ENCODE measurements at places on chromosomes 7 and 10.
A peak's percentile ranks its signal among the peaks of the same experiment; 100 is the strongest.

DNA sequence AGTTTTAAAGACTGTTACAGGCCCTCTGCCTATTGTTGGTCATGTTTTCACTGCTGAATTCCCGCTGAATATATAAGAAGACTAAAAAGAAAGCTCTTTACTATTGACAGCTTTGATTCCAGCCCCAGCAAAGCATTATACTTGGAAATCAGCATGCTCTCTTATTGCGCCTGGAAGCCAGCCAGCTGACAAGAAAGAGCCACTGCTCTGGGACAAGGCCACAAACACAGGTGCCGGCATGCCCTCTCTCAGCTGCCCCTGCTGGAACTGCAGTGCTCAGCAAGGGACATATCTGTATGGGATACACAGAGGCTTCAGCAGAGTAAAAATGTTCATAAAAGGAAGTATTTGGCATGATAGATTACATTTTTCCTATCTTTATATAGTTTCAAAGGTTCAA, 523.9 kb downstream of the ADRA2A start:
- DNase-seq, result no peak

- no peak for DNase-seq
Measured at GRCh38 chr7:147304376-147304775, 1187.8 kb downstream of the CNTNAP2 start.

DNA sequence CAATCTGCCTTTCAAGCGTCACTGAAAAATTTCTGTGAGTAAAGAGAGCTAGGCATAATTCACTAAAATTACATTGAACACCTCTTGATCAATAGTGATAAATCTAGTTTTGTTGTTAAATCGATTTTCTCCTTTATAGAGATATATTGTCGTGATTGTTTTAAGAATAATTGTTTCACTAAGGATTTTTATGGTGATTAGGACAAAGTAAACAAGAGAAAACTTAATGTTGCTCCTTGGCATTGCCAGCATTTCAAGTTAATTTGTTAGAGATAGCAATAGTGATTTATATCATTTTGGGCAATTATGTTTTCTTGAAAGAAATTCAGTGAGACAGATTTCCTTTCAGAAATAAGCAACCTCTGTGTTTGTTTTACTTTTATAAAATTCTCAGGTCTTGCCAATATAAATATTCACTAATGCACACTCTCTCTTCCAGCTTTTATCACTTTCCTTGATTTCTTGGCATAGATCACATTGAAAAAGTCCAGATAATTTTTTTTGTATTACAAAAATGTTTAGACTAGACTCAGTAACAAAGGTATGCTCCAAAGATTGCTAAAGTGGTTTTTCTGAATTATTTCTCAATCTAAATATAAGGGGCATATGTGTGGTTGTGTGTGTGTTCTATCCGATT, 538.7 kb downstream of the TFEC start:
- no peak for DNase-seq

GRCh38 chr10:89837165-89838043, 136.0 kb downstream of the KIF20B start:
- DNase-seq, result peak; percentile 28

DNA sequence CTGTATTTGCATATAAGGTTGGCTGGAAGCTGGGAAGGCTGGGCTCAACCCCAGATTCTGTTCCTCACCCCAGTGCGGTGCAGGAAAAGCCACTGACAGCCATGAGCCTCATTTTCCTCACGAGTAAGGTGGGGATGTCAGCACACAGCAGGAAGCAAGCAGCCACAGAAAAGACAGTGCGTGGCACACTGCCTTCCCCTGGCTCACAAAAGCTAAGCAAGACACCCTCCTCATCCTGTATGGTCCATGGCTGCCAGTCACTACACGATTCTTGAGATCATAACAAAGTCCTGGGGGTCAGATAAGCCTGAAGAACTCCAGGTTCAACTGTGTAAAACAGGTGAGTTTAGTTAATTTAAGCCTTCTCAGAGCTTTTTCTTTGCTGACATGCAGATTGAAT, 28.9 kb upstream of the DDC start:
- no peak for DNase-seq

- DNase-seq, result no peak
Measured at GRCh38 chr7:134651991-134652390, 5.3 kb downstream of the BPGM start.

GRCh38 chr7:128941946-128942526, 4.3 kb downstream of the IRF5 start:
- no peak for DNase-seq

GRCh38 chr10:119669975-119670640, 18.9 kb downstream of the BAG3 start:
- no peak for DNase-seq

DNA sequence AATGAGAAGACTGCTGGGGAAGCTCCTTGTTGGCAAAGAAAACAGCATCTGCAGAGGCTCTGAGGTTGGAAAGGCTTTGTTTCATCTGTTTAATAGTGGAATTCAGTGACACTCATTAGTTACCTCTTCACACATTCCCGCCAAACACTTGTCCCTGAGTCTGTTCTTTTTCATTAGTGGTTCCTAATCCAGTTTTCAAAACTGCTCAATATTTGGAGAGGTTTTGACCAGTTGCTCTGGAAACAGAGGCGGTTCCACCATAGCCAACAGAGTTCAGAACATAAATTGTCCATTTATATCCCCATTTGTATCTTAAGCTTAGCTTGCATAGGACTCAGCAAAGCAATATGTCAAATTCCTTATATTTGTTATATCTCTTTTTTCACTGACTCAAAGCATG, 754.6 kb downstream of the AUTS2 start:
- no peak for DNase-seq

GRCh38 chr7:39509912-39510311, 56.3 kb upstream of the YAE1 start:
- no peak for DNase-seq

DNA sequence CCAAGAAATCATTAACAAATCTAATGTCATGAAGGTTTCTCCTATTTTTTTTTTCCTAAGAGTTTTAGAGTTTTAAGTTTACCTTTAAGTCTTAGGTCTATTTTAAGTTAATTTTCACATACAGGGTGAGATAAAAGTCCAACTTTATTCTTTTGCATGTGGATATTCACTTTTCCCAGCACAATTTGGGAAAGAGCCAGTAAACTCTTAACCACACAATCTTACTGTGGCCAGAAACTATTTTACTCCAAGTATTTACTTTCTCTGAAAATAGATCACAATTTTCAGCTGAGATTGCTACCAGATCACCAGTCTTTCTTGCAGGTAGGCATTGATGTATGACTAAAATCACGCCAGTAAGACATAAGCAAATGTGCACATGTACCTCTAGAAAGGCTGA, 728.5 kb downstream of the TNS3 start:
- DNase-seq, result no peak

DNA sequence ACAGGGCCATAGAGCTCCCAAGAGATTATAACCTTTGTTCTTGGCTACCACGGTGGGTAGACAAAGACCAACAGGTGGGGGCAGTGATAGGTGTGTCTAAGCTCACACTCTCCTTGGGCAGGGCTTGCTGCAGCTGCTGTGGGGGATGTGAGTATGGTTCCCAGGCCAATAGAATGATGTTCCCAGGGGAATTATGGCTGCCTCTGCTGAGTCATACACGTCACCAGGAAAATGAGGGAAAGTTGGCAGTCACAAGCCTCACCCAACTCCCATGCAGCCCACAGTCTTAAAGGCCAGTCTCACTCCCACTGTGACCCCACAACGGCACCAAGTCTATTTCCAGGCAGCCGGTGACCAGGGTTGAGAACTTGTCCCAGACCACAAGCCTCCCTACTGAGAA, 453.4 kb upstream of the PODXL start:
- DNase-seq, result no peak

DNA sequence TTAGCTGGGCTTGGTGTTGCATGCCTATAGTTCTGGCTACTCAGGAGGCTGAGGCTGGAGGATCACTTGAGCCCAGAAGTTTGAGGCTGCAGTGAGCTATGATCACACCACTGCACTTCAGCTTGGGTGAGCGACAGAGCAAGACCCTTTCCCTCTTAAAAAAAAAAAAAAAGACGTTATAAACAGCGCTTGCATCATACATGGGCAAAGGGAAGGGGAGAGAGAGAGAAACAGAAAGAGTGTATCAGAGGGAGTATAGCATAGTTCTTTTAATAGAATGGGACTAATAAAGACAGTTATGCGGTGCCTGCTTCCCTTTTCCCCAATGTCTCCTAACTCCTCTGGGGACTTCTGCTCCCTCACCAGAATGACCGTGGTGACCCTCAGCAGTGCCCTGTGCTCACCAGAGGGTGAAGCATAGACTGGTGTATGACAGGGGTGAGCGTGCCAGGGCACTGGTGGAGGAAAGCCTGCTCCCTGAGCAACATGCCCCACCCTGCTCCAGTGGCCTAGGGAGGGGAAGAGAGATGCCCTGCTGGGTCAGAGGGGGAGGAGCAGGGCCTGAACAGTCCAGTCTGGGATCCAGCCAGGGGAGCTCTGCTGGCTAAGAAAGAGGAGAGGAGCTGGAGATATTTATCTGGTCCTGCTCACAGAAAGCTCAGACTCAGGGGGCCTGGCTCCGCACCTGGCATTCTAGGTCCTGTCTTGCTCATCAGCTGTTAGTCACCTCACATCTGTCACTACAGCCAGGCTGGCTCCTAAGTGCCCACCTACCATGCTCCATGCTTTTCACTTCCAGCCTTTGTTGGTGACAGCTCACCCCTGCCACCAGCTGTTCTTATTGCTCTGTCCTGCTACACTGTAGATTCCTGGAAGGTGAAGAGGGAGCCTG, 2.2 kb downstream of the PDZD7 start:
- no peak for DNase-seq

- DNase-seq, result no peak
Measured at GRCh38 chr10:5014936-5015335, 11.3 kb upstream of the AKR1C2 start.

- no peak for DNase-seq
Measured at GRCh38 chr10:29387269-29387668, 98.4 kb downstream of the LYZL1 start.

DNA sequence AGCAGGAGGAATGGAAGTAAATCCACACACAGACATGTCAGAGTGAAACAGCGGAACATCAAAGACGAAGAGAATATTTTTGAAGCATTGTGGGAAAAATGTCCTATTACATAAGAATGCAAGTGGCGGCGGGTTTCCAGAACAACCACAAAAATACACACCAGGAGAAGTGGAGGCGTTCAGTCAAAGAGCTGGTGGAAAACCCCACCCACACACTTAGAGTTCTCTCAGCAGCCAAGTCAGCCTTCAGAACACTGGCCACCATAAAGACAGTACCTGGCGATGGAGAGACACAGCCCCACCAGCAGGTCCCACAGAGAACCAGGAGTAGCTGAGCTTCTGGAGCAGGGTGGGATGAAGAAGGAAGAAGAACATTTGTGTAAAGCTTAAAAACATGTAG, 23.7 kb downstream of the NKX6-2 start:
- no peak for DNase-seq

DNA sequence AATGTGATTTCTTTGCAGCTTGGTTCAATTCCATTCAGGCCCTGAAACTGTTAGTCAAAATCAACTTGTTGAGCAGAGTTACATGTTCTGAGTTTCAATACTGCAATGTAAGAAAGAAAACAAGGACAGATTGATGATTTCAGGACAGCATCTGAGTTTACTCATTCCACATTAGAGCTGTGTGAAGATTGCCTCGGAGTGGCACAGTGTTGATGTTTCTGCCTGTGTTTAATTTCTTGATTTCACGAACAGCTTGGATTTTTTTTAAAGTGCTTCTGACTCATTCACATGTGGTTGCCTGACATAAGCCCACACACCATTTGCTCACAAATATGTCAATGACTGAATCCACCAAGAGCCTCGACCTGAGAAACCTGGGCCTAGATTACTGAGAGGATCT, 101.2 kb upstream of the PARD3 start:
- DNase-seq, result no peak

GRCh38 chr10:29805134-29805723, 170.5 kb upstream of the SVIL start:
- DNase-seq, result no peak

GRCh38 chr10:132844069-132844809, 58.3 kb upstream of the NKX6-2 start:
- no peak for DNase-seq

DNA sequence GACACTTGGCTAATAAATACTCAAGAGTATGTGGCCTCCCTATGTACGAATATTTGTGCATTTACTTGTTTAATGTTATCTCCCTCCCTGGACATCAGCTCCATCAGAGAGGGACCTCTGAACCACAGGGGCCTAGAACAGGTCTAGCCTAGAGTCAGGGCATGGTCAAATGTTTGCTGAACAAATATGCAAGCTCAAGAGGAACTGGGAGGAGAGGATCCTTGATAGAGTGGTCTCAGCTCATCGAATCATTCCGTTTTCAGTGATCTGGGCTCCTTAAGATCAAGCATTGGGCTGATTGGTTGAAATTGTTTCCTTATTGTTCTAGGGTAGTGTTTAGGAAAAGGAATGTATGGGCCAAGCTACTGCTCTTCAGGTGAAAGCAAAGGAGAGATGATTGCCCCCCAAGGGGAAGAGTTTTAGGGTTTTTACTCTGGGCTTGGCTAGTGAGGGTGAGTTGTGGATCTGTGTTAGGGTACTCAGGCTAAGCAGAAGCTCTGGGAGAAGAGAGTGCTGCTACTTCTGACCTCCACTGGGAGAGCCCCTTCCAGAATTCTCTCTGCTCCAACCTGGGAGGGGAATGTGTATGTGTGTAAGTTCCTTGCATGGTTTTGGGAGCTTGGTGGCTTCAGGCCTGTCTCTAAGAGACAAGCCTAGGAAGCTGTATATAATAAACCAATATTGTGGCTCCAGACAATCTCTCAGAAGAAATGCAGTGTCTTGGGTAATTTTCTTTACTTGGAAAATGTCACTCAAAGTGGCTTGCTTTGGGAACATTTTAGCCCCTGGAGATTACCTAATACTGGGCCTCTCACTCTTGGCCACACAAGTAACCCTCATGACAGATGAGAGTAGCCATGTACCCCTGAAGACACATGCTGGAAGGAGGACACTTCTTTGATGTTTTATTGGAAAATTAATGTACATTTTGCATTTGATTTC, 110.0 kb downstream of the EMX2 start:
- DNase-seq, result no peak

GRCh38 chr10:132376394-132376851, 20.6 kb upstream of the PWWP2B start:
- DNase-seq, result no peak

DNA sequence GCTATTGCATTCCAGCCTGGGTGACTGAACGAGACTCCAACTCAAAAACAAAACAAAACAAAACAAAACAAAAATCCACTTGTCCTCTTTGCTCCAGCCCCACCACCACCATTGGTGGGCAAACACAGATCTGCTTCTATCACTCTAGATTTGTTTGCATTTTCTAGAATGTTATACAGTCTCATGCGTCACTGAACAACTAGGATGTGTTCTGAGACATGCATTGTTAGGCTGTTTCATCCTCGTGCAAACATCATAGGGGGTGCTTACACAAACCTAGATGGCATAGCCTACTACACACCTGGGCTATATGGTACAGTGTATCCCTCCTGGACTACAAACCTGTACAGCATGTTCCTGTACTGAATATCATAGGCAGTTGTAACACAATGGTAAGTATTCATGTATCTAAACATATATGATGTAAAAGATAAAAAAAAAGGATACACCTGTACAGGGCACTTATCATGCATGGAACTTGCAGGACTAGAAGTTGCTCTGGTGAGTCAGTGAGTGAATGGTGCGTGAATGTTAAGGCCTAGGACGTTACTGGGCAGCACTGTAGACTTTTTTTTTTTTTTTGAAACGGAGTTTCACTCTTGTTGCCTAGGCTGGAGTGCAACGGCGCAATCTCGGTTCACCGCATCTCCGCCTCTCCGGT, 45.3 kb downstream of the BTBD16 start:
- no peak for DNase-seq

- no peak for DNase-seq
Measured at GRCh38 chr10:114485696-114486400, 81.5 kb upstream of the AFAP1L2 start.
